ENCODE measurements at places on chromosomes 16 and 17. TPM values are rescaled to one million over a fixed set of nuclear protein-coding genes. Genes with fewer than 3 reads are reported as not detected.
A peak's percentile ranks its signal among the peaks of the same experiment; 100 is the strongest.

SLC2A4 gene
- total RNA-seq = 0.50 TPM

TIGD7 gene
- total RNA-seq = 6.7 TPM

FA2H gene
- not detected for total RNA-seq

CD300E gene
- total RNA-seq = not detected

KRTAP4-1 gene
- not detected for total RNA-seq

SOST gene
- not detected for total RNA-seq

ANKRD13B gene
- 32.5 TPM for total RNA-seq

CDR2L gene
- 0.47 TPM for total RNA-seq

- H3K36me3 ChIP-seq = peaks cover 11% of the 10 kb centered on the region
- H3K27ac ChIP-seq = peak overlapping the region; percentile 68
- no peaks in the 10 kb centered on the region for H3K27me3 ChIP-seq
- H3K4me3 ChIP-seq = peak overlapping the region; percentile 41
Observed at GRCh38 chr17:1713878-1714426, 3.8 kb upstream of the TLCD2 start.

- no peak for DNase-seq
- H3K4me1 ChIP-seq = no peaks in the 10 kb centered on the region
- no peaks in the 10 kb centered on the region for H3K36me3 ChIP-seq
Observed at GRCh38 chr16:64679976-64680690, 441.7 kb downstream of the CDH11 start.

DNA sequence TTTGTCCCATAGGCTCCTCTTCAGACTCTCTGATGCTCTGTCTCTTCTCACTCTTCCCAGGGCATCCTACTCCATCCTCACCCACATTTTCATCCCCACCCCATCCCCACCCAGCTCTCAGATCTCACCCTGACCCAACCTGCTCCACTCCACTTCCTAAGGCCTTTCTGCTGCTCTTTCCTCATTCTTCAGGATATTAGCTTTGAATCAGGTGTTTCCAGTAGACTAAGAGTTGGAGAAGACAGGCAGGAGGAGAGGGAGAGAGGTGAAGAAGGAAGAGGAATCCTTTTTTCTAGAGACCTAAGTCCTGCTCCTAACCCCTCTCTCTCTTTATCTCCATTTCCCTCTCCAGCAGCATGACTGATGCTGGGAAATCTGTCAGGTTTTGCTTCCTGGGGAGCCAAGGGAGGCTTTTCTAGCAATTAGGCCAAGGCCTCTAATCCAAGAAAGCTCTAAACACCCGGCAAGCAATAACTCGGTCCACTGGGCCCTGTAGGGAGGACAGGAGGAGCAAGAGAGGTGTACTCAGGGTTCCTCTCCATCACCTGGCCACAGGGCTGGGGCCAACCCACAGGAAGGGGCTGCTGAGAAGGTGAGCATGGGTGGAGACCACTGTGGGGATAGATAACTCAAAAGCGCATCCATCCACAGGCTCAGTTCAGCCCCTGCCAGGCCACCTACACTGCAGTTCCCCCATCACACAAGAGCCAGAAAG lies 133.3 kb downstream of the TMEM132E start:
- H3K27ac ChIP-seq = no peak overlapping the region
- no peaks in the 10 kb centered on the region for H3K36me3 ChIP-seq
- peaks cover 13% of the 10 kb centered on the region for H3K27me3 ChIP-seq
- H3K4me1 ChIP-seq = no peaks in the 10 kb centered on the region

DNA sequence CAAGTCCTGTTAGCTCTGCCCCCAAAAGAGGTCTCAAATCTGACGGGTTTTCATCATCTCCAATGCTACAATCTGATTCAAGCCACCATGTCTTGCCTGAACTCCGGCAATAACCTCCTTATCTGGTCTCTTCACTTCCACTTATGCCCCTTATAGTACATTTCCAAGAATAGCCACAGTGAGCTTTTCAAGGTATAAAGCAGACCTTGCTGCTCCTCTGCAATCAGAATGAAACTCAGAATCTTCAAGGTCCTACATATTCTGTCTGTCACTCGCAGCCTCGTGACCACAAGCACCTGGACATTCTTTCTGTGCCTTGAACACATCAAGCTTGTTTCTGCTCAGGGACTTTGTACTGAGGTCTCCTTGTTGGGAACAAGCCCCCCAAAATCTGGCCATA lies 84.7 kb downstream of the YPEL2 start:
- H3K27me3 ChIP-seq = no peaks in the 10 kb centered on the region
- peaks cover 20% of the 10 kb centered on the region for H3K4me1 ChIP-seq
- DNase-seq = no peak
- peak overlapping the region; percentile 56 for H3K4me3 ChIP-seq

- peaks cover 10% of the 10 kb centered on the region for H3K4me1 ChIP-seq
- H3K4me3 ChIP-seq = no peak overlapping the region
- H3K27me3 ChIP-seq = peaks cover 27% of the 10 kb centered on the region
Observed at GRCh38 chr17:81341516-81342268, 46.6 kb upstream of the SLC38A10 start.

DNA sequence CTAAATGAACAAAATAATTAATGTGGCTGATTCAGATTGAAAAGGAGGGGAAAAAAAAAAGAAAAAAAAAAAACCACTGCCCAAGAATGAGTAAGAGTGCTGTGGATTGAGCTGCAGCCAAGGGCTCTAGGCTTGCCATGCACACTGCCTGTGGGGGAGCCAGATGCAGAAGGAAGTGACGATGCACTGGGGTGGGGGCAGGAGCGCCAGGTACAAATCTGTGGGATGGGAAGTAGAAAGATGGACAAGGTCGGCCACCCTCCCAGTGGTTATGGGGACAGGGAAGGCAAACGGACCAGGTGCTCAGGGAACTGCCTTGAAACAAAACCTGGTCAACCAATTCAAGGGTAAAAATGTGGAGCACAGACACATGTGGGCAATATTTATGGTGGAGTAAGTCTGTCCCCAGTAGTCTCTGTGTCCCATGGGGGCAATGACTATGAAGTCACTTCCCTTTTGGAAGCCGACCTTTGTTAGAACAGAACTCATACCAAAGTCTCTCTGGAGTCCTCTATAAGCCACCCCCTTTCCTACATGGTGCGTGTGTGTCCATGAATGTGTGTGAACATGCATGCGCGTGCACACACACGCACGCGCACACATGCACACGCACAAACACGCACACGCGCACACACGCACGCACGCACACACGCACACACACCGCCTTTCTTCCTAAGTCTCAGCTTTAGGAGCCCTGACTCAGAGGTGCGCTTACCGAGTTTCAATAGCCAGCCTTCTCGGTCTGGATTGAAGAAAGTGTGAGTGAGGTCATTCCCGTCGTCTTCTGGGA lies 84.3 kb downstream of the CYTH1 start:
- peak overlapping the region; percentile 55 for H3K27ac ChIP-seq
- no peak for DNase-seq
- no peak overlapping the region for H3K4me3 ChIP-seq
- H3K4me1 ChIP-seq = peaks cover 21% of the 10 kb centered on the region
- no peaks in the 10 kb centered on the region for H3K27me3 ChIP-seq

DNA sequence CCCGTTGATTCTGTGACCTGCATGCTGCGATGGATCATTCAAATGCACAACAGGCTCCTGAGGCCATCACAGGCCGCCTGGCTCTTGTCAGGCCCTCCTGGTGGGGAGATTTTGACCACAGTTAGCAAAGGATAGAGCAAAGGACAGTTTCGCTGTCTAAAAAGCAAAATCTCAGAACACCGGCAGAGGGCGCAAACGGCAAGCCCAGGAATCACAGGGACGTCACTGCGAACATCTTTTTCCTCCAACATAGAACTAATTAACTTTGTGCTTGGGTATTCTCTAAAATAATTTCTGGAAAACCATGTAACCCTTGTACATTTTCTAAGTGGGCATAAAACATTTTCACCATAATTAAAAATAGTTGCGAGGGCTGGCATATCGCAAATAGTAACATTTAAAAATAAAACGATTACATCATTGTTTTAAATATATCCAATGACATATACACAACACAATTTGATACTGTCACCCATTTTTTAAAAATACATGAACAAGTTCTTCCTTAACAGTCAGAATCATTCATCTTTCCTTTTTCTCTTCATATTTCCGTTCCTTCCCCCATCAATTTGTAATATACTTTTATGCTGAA lies 19.7 kb upstream of the SLC47A1 start:
- H3K4me3 ChIP-seq = no peak overlapping the region
- peaks cover 4% of the 10 kb centered on the region for H3K4me1 ChIP-seq
- H3K27ac ChIP-seq = no peak overlapping the region
- no peaks in the 10 kb centered on the region for H3K36me3 ChIP-seq

GRCh38 chr17:81992306-81993102 lies 15.1 kb downstream of the ASPSCR1 start:
- H3K36me3 ChIP-seq = no peaks in the 10 kb centered on the region
- no peaks in the 10 kb centered on the region for H3K27me3 ChIP-seq
- no peak overlapping the region for H3K4me3 ChIP-seq
- no peak overlapping the region for H3K27ac ChIP-seq
- DNase-seq = no peak
- H3K4me1 ChIP-seq = no peaks in the 10 kb centered on the region

- DNase-seq = no peak
- no peak overlapping the region for H3K4me3 ChIP-seq
- H3K27me3 ChIP-seq = peaks cover 31% of the 10 kb centered on the region
- H3K36me3 ChIP-seq = no peaks in the 10 kb centered on the region
- no peaks in the 10 kb centered on the region for H3K4me1 ChIP-seq
Observed at GRCh38 chr16:66121466-66121865, 245.0 kb upstream of the CDH5 start.

DNA sequence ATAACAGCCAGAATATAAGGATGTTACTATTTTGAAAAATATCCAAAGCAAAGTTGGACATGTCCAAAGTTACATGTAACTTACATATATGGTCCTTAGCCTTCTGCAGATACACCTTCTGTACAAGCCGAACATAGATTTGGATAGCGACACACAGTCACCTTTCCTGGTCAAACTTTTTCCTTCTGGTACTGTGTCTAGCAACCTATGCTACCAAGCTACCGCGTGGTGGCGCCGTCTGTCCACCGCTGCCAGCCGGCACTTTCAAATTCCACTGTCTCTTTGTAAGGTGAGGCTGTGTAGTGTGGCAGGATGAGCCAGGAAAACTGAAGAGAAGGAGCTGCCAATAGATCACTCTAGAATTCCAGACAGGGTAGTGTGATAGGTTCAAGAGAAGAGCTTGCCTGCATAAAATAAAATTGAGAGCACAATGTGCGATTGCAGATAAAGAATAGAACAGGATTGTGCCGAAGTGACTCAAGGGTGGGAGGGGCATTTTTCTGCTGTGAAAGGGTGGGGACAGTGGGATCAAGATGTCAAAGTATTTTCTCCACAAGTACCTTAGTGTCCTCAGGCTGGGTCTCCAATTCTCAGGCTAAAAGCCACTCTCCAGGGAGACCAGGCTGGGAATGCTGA lies 366.9 kb downstream of the SLC39A11 start:
- no peaks in the 10 kb centered on the region for H3K36me3 ChIP-seq
- H3K27ac ChIP-seq = no peak overlapping the region
- H3K27me3 ChIP-seq = no peaks in the 10 kb centered on the region
- H3K4me3 ChIP-seq = no peak overlapping the region
- peaks cover 21% of the 10 kb centered on the region for H3K4me1 ChIP-seq
- no peak for DNase-seq

- no peak overlapping the region for H3K4me3 ChIP-seq
Observed at GRCh38 chr16:34078691-34079090, 619.3 kb downstream of the TP53TG3F start.

Measured in natural killer cell treated with Interleukin-12 subunit alpha and Interleukin-12 subunit beta and Interleukin-15 and Interleukin-18, amount 100 ng/mL, for 72 hours (primary cell).